ENCODE measurements at places on chromosomes 6 and 20. TPM values are rescaled to one million over a fixed set of nuclear protein-coding genes. Genes with fewer than 3 reads are reported as not detected.

Gene DCDC2
- total RNA-seq: 1.0 TPM

GRCh38 chr6:3277251-3277650 lies 18.5 kb downstream of the PSMG4 start:
- peaks cover 11% of the 10 kb centered on the region for H3K36me3 ChIP-seq
- H3K4me1 ChIP-seq: peaks cover 26% of the 10 kb centered on the region
- no peak for DNase-seq
- no peaks in the 10 kb centered on the region for H3K27me3 ChIP-seq
- H3K27ac ChIP-seq: no peak overlapping the region

- H3K27ac ChIP-seq: no peak overlapping the region
- no peaks in the 10 kb centered on the region for H3K27me3 ChIP-seq
- no peak overlapping the region for H3K4me3 ChIP-seq
- DNase-seq: no peak
- no peaks in the 10 kb centered on the region for H3K36me3 ChIP-seq
- H3K4me1 ChIP-seq: peaks cover 14% of the 10 kb centered on the region
Observed at GRCh38 chr6:106535012-106535411, 94.3 kb downstream of the RTN4IP1 start.

Gene POPDC3
- 2.1 TPM for total RNA-seq

Gene ULBP3
- total RNA-seq: 3.0 TPM

Gene SENP6
- 101 TPM for total RNA-seq

- H3K36me3 ChIP-seq: no peaks in the 10 kb centered on the region
- H3K27me3 ChIP-seq: no peaks in the 10 kb centered on the region
- H3K27ac ChIP-seq: no peak overlapping the region
- no peak for DNase-seq
Observed at GRCh38 chr6:43883847-43884651, 114.0 kb downstream of the VEGFA start.

Gene ZNF311
- 1.7 TPM for total RNA-seq

- no peak overlapping the region for H3K27ac ChIP-seq
- peaks cover 12% of the 10 kb centered on the region for H3K4me1 ChIP-seq
- peaks cover 58% of the 10 kb centered on the region for H3K27me3 ChIP-seq
Observed at GRCh38 chr20:2692886-2693285, 306 bp downstream of the EBF4 start.

DNA sequence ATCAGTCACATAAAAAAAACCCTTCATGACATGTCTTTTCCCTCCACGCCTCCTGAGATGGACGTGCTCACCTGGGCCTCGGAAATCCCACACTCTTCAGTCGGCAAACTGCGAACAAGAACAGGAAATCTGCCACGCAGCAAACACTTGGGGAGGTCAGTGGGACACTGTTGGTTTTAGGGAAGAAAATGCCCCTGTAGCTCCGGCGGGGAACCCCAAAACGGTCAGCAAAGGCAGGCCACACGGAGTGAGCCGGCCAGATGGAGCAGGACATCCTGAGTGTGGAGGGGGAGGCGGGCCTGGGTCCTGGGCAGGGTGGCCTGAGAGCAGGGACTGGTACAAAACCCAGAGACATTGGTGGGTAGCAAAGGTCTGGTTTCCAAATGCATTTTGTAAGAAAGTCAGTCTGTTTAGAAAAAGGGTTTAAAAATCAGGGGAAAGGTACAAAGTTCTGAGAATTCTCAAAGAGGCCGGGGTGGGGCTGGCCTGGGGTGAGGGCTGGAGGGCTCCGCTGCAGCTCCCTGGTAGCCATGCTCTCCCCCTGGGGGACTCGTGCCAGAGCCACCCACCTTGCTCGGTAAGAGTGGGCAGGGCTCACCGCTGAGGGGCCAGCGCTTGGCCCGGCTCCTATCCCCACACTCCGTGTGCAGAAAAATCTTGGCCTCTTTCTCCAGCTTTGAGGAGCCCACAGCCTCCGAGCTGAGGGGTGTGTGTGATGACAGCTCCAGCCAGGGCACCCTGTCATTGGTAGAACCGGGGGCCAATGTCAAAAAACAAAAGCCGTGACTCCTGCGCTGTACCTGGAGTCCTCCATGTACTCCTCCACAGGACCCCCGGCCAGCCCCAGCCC lies 5.2 kb downstream of the SLC2A4RG start:
- H3K36me3 ChIP-seq: peaks cover 7% of the 10 kb centered on the region
- H3K27ac ChIP-seq: no peak overlapping the region

DNA sequence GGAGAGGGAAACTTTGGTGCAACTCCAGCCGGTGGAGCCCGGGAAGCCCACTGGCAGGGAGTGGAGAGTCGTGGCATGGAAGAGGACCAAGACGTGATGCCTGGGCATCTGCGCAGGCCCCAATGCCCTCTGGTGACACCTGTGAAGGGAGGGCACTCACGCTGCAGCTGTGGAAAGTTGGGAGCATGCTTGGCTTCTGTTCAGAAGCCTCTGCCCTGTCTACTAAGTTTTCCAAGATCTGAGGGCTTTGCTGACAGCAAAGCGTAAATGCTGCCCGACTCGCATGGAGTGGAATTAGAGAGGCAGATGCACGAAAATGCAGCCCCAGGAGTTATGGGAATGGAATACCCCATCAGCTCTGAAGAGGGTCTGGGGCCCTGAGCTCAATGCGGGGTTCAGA lies 75.7 kb downstream of the SYNDIG1 start:
- no peaks in the 10 kb centered on the region for H3K36me3 ChIP-seq
- H3K4me1 ChIP-seq: no peaks in the 10 kb centered on the region
- H3K27ac ChIP-seq: no peak overlapping the region
- DNase-seq: peak; percentile 73
